ENCODE measurements at places on chromosomes 7 and 10. TPM values are rescaled to one million over a fixed set of nuclear protein-coding genes. Genes with fewer than 3 reads are reported as not detected.

DNA sequence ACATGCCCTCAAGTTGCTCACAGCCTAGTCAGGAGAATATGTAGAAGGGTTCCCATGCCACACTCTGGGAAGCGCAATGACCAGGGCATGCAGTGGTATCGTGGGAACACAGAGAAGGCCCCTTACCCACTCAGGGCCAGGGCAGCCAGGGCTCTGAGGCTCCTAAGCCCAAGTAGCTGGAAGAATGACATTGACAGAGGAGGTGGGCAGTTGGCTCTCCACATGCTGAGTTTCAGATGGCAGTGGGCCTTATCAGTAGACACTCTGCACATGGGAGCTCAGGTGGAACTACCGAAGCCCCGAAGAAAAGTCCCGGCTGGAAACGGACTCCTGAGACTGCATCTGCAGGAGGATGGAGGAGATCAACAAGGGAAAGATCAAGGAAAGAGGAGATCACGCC, 15.7 kb upstream of the SVOPL start:
- H3K4me1 ChIP-seq, result no peaks in the 10 kb centered on the region
- no peaks in the 10 kb centered on the region for H3K36me3 ChIP-seq
- H3K27me3 ChIP-seq, result no peaks in the 10 kb centered on the region
- H3K27ac ChIP-seq, result no peak overlapping the region

DNA sequence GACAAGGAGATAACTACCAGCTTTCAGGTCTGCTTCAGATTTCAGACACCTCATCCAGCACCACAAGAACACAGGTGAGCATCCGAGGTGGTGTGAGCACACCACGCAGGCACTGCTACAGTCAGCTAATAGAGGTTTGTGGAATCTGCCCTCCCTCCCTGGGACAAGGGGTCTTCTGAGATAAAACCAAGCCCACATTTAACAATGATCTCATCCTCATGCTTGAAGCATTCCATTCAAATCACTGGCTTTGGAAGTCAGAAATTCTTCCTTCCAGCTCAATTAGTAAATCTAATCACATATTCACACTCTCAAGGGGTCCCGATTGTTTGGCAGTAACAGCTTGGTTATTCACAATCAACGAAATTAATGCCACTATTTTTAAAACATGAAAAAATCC, 331.4 kb downstream of the ELMO1 start:
- H3K4me3 ChIP-seq, result no peak overlapping the region
- peaks cover 7% of the 10 kb centered on the region for H3K4me1 ChIP-seq
- no peak overlapping the region for H3K27ac ChIP-seq
- H3K36me3 ChIP-seq, result no peaks in the 10 kb centered on the region

GRCh38 chr7:121429798-121430197, 33.7 kb upstream of the FAM3C start:
- no peak for DNase-seq
- H3K27me3 ChIP-seq, result no peaks in the 10 kb centered on the region
- no peak overlapping the region for H3K4me3 ChIP-seq
- H3K27ac ChIP-seq, result no peak overlapping the region
- no peaks in the 10 kb centered on the region for H3K4me1 ChIP-seq

- H3K27ac ChIP-seq, result no peak overlapping the region
- no peak overlapping the region for H3K4me3 ChIP-seq
- H3K27me3 ChIP-seq, result no peaks in the 10 kb centered on the region
- no peak for DNase-seq
Measured at GRCh38 chr10:77231884-77232610, 405.6 kb downstream of the KCNMA1 start.

- H3K27ac ChIP-seq, result peak overlapping the region; percentile 17
- DNase-seq, result no peak
- no peaks in the 10 kb centered on the region for H3K27me3 ChIP-seq
- H3K4me1 ChIP-seq, result peaks cover 28% of the 10 kb centered on the region
Measured at GRCh38 chr7:39683216-39683845, 60.0 kb downstream of the RALA start.

DNA sequence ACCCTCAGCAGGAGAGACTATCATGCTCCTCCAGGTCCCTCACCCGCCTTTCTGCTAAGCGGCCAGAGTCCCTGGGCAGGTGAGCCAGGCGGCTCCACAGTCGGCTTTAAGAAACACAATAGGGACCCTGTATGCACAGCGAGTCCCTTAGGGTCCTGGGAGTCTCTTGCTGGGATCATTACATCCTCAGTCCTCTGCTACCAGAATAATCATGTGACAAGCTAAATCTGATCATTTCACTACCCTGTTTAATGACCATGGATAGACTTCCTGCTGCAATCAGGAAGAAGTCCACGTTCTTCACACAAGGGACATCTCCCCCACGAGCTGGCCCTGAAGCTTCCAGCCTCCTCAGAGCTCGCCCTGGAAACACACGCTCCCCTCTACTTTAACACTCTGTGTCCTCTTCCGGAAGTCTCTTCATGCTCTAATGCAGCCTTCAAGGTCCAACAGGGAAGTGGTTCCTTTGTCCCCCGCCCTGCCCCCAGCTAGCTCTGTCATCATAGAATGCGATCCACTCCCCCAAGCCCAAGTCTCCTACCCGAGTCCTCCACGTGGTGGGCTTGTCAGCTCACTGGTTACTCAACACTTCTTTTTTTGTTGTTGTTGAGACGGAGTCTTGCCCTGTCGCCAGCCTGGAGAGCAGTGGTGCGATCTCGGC, 101.5 kb downstream of the RNF216 start:
- peak; percentile 80 for DNase-seq
- H3K27ac ChIP-seq, result no peak overlapping the region
- no peak overlapping the region for H3K4me3 ChIP-seq
- H3K27me3 ChIP-seq, result no peaks in the 10 kb centered on the region
- peaks cover 14% of the 10 kb centered on the region for H3K36me3 ChIP-seq
- peaks cover 37% of the 10 kb centered on the region for H3K4me1 ChIP-seq

DNA sequence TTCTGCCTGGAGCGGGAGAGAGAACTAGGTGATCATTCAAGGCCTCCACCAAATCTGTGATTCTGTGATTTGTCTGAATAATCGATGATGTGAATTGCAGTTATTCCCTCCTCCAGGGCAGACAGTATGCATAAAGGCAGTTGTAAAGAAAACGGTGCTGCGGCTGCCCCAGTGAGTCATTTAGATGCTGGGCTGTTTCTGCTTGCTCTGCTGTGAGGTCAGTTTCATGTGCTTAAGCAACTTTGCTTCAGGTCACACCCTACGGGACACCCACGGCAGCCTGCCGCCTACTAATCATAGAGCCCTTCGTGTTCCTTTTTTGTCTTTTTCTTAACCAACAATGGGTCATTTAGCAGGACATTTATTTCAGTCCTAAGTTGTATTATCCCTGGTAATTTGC, 158.1 kb upstream of the PITRM1 start:
- H3K4me3 ChIP-seq, result no peak overlapping the region
- H3K27ac ChIP-seq, result no peak overlapping the region
- peak; percentile 76 for DNase-seq
- H3K4me1 ChIP-seq, result no peaks in the 10 kb centered on the region
- H3K36me3 ChIP-seq, result no peaks in the 10 kb centered on the region
- no peaks in the 10 kb centered on the region for H3K27me3 ChIP-seq

GRCh38 chr10:120034236-120034635, 141.7 kb downstream of the SEC23IP start:
- no peak overlapping the region for H3K27ac ChIP-seq
- H3K4me3 ChIP-seq, result no peak overlapping the region
- no peaks in the 10 kb centered on the region for H3K4me1 ChIP-seq
- no peak for DNase-seq
- H3K36me3 ChIP-seq, result no peaks in the 10 kb centered on the region

- H3K36me3 ChIP-seq, result no peaks in the 10 kb centered on the region
- no peaks in the 10 kb centered on the region for H3K27me3 ChIP-seq
- H3K4me1 ChIP-seq, result no peaks in the 10 kb centered on the region
- H3K27ac ChIP-seq, result no peak overlapping the region
- no peak for DNase-seq
Measured at GRCh38 chr7:93955304-93955703, 33.8 kb downstream of the GNG11 start.

- H3K4me3 ChIP-seq, result no peak overlapping the region
- no peak overlapping the region for H3K27ac ChIP-seq
- no peak for DNase-seq
- no peaks in the 10 kb centered on the region for H3K27me3 ChIP-seq
Measured at GRCh38 chr10:27890971-27891370, 107.9 kb downstream of the ODAD2 start.

- no peaks in the 10 kb centered on the region for H3K27me3 ChIP-seq
- no peak for DNase-seq
- H3K4me1 ChIP-seq, result no peaks in the 10 kb centered on the region
Measured at GRCh38 chr7:54960517-54960916, 58.3 kb upstream of the EGFR start.

DNA sequence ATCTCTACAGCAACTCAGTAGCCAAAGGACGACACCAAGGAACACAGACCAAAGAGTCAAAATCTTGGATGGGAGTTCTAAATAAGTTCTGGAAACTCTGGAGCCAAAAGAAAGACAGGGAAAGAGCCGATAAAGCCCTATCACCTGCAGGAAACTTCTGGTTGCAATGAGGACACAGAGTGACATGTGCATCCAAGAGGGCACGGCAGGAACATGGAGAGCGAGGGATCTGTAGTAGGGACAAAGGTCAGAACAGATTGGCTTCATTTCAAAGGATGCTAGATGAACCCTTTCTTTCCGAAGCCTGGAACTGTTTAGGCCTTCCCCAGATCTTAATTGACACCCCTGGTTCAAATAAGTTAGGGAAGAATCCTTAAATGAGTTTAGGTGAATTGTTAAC, 39.5 kb downstream of the CACNA2D1 start:
- H3K4me3 ChIP-seq, result no peak overlapping the region
- H3K4me1 ChIP-seq, result no peaks in the 10 kb centered on the region
- no peak overlapping the region for H3K27ac ChIP-seq
- no peaks in the 10 kb centered on the region for H3K36me3 ChIP-seq
- H3K27me3 ChIP-seq, result no peaks in the 10 kb centered on the region

Gene MPP7
- 36.8 TPM for total RNA-seq

Gene SFTPD
- total RNA-seq, result 780 TPM

Gene PAX4
- not detected for total RNA-seq

Gene CPEB3
- 5.7 TPM for total RNA-seq

Gene PCBD1
- total RNA-seq, result 117 TPM

Gene TAS2R41
- total RNA-seq, result not detected

Gene ADRB1
- total RNA-seq, result 18.6 TPM

Gene SCRN1
- 36.1 TPM for total RNA-seq
